ENCODE measurements at places on chromosomes 3 and 15. TPM values are rescaled to one million over a fixed set of nuclear protein-coding genes. Genes with fewer than 3 reads are reported as not detected.

TRMT10C gene
- total RNA-seq, result 25.0 TPM

GRCh38 chr15:64697911-64698369 is 77.4 kb downstream of the RBPMS2 start:
- DNase-seq, result peak; percentile 52

DNA sequence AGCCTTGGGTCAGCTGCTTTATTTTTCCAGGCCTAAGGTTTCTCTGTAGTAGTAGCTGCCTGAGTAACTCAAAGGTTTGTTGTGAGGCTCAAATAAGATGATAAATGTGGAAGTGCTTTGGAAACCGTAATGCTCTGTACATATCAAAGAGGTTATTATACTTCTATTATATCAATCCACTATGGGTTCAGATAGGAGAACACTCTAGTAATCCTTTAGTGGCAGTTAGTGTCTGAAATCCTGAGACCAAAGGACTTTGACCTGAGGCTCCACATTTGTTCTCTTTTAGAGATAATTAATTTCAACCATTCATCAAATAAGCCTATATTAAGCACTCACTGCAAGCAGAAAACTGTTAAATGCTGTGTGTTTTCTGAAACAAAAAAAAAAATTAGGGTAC is 128.6 kb upstream of the BCL6 start:
- no peak for DNase-seq

GRCh38 chr3:57840473-57840872 is 84.4 kb downstream of the SLMAP start:
- DNase-seq, result no peak

DNA sequence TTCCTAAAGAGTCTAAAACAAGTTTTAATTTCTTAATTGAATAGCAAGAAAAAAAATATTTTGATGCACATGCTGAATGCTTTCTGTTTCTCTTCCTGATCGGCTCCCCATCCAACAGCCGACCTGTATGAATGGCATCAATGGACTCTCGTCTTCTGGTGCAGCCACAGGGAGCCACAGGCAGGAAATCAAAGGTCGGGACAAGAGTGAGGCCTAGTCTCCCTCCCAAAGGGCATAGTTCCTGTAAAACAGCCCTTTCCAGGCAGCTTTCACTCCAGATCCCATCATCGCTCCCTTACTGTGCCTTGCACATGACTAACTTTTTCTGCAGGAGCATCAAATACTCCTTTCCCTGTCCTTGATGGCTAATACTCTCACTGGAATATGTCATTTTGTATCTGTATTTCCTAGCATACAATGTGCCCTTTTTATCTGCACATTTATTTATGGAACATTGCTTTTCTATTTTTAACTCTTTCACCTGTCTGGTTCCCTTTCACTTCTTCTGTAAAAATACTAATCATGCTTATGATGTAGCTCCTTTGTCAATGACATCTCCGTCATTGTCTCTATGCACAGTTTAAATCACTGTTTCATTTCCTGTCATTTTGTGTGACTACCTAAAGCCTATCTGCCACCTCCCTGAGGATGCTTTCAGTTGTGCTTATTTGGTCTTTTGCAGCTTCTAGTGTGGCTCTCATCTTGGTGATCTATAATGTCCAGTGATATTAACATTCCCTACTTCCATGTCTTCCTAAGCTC is 326.2 kb downstream of the CTNNB1 start:
- no peak for DNase-seq
